Immature natural killer cell (primary cell): ENCODE measurements at places on chromosomes 16 and 17. TPM values are rescaled to one million over a fixed set of nuclear protein-coding genes. Genes with fewer than 3 reads are reported as not detected.

CHST4 gene
- not detected for polyA plus RNA-seq

SDR42E2 gene
- 0.47 TPM for polyA plus RNA-seq

TLCD2 gene
- not detected for polyA plus RNA-seq

RAB11FIP4 gene
- 22.1 TPM for polyA plus RNA-seq

CASKIN2 gene
- not detected for polyA plus RNA-seq

NACA2 gene
- not detected for polyA plus RNA-seq

CACNA1G gene
- not detected for polyA plus RNA-seq

SMCR8 gene
- polyA plus RNA-seq: 1.5 TPM

ST6GALNAC1 gene
- not detected for polyA plus RNA-seq

MYH1 gene
- not detected for polyA plus RNA-seq

HSPB9 gene
- 0.11 TPM for polyA plus RNA-seq

CALB2 gene
- polyA plus RNA-seq: not detected

ASPA gene
- polyA plus RNA-seq: not detected

SLFN12 gene
- 10.5 TPM for polyA plus RNA-seq

- H3K36me3 ChIP-seq: no peaks in the 10 kb centered on the region
- peaks cover 15% of the 10 kb centered on the region for H3K27me3 ChIP-seq
- no peak for DNase-seq
- H3K4me1 ChIP-seq: no peaks in the 10 kb centered on the region
- H3K4me3 ChIP-seq: no peak within 1 kb of the TSS
- no peak within 1 kb of the TSS for H3K27ac ChIP-seq
Measured at GRCh38 chr17:41734139-41734948, at the start of gene HAP1. HAP1 (minus strand) TSS chr17:41734643; CDS start chr17:41734634, 9 bp downstream.

GRCh38 chr16:83969771-83970429 is 1.9 kb downstream of the NECAB2 start:
- peak overlapping the region; percentile 30 for H3K4me3 ChIP-seq
- no peaks in the 10 kb centered on the region for H3K36me3 ChIP-seq
- H3K27ac ChIP-seq: no peak overlapping the region

- no peaks in the 10 kb centered on the region for H3K36me3 ChIP-seq
- peaks cover 2% of the 10 kb centered on the region for H3K27me3 ChIP-seq
- H3K4me1 ChIP-seq: no peaks in the 10 kb centered on the region
- H3K27ac ChIP-seq: no peak overlapping the region
Measured at GRCh38 chr16:48734220-48734619, 124.2 kb upstream of the N4BP1 start.

GRCh38 chr17:75013092-75013559 is 656 bp downstream of the MRPL58 start:
- H3K27ac ChIP-seq: peak overlapping the region; percentile 95
- no peaks in the 10 kb centered on the region for H3K27me3 ChIP-seq
- peaks cover 26% of the 10 kb centered on the region for H3K4me1 ChIP-seq
- DNase-seq: no peak
- peaks cover 4% of the 10 kb centered on the region for H3K36me3 ChIP-seq

DNA sequence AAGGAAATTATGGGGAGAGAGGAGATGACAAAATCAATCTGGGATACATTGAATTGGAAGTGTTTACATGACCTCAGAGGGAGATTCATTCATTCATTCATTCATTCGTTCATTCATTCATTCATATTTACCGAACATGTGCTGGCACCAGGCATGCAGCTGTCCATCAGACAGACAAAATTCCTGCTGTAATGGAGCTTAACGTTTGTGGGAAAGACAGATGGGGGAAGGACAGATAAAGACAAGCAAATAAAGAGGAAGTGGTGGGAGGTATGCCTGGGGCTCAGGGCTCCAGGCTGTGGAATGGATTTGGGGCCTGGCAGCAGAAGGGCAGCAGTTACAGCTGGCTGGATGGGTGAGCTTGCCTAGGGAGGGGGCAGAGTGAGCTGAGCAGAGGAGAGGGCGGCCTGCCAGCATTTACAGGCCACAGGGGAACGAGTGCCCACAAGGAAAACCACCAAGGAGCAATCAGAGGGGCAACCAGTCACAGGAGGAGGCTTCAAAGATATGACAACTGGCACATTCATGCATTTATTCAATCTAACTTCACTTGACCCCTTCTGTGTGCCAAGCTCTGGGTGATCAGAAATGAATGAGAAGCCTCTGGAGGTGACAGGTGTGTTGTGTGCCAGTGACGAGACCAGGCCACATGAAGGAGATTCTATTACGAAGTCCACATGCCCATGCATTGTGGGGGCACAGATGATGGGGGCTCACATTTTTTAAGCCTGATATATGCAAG is 48.5 kb downstream of the ARHGAP27 start:
- no peaks in the 10 kb centered on the region for H3K4me1 ChIP-seq
- H3K36me3 ChIP-seq: no peaks in the 10 kb centered on the region
- H3K4me3 ChIP-seq: no peak overlapping the region
- no peak overlapping the region for H3K27ac ChIP-seq
- no peak for DNase-seq

GRCh38 chr16:88844419-88845036 is 12.2 kb downstream of the GALNS start:
- H3K36me3 ChIP-seq: peaks cover 3% of the 10 kb centered on the region
- no peaks in the 10 kb centered on the region for H3K4me1 ChIP-seq
- peaks cover under 1% of the 10 kb centered on the region for H3K27me3 ChIP-seq
- no peak for DNase-seq

DNA sequence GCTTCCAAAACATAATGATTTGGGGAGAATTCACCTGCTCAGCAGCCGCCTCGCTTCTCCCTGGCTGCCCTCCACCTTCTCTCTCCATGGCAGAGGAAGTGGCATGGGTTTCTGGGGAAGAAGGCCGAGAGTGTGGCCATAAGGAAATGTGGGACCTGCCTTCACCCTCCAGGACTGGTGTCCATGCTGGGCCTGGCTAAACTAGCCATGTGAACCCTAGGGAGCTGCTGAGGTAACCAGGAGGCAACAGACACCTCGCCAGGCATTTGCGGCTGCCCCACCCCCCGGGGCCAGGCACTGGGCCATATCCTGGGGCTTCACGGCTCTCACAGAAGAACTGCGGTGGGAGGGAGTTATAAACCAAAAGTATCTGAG is 9.9 kb upstream of the CMTM4 start:
- H3K4me1 ChIP-seq: no peaks in the 10 kb centered on the region
- H3K4me3 ChIP-seq: no peak overlapping the region
- peaks cover 4% of the 10 kb centered on the region for H3K27me3 ChIP-seq
- no peaks in the 10 kb centered on the region for H3K36me3 ChIP-seq
- DNase-seq: no peak

GRCh38 chr17:68033636-68034451 is 1.7 kb upstream of the KPNA2 start:
- H3K27me3 ChIP-seq: peaks cover 12% of the 10 kb centered on the region
- H3K4me3 ChIP-seq: no peak overlapping the region
- H3K27ac ChIP-seq: no peak overlapping the region
- H3K4me1 ChIP-seq: peaks cover 16% of the 10 kb centered on the region
- H3K36me3 ChIP-seq: peaks cover 5% of the 10 kb centered on the region

GRCh38 chr16:78956859-78957258 is 643.7 kb downstream of the MAF start:
- DNase-seq: no peak
- H3K4me1 ChIP-seq: no peaks in the 10 kb centered on the region
- H3K36me3 ChIP-seq: no peaks in the 10 kb centered on the region
- H3K27ac ChIP-seq: no peak overlapping the region

- no peak overlapping the region for H3K4me3 ChIP-seq
- DNase-seq: no peak
- no peak overlapping the region for H3K27ac ChIP-seq
- no peaks in the 10 kb centered on the region for H3K36me3 ChIP-seq
- H3K4me1 ChIP-seq: no peaks in the 10 kb centered on the region
Measured at GRCh38 chr16:28062847-28063521, 530 bp downstream of the GSG1L start.

DNA sequence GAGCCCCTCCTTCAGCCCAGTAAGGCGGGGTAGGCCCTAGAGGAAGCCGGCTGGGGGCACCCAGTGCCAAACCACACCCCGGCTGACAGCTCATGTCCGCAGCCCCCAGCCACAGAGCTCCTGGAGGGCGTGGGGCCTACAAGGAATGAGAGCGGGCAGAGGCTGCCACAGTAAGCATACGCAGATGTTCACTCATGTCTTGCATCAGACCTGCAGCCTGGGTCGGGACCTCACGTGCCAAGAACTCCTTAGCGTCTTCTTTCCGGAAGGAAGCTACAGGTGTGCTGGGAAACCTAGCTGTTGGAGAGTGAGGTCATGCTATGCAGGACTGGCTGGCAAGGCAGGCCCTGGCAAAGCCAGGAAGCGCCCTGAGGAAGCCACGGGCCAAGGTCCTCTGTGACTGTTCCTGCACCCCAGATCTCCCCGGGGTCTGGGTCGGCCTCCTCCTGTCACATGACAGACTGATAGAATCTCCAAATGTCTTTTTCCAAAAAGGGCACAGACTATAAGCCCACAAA is 1.6 kb downstream of the ZNF598 start:
- H3K27me3 ChIP-seq: no peaks in the 10 kb centered on the region
- peaks cover 35% of the 10 kb centered on the region for H3K4me1 ChIP-seq
- H3K4me3 ChIP-seq: peak overlapping the region; percentile 80
- peak overlapping the region; percentile 91 for H3K27ac ChIP-seq
- H3K36me3 ChIP-seq: no peaks in the 10 kb centered on the region

DNA sequence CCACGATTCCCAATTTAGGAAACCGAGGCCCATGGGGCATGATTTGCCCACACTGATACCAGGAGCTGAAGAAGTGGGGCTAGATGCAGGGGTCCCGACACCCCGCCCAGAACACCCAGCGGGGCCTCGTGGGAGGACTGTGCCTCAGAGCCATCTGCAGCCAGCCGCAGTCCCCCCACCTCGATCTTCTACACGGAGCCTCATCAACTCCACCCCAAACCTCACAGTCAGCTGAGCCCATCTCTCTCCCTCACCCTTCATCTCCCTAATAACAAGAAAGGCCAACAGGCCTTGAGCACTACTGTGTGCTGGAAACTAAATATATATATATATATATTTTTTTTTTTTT is 4.2 kb downstream of the ITGAE start:
- peaks cover 55% of the 10 kb centered on the region for H3K4me1 ChIP-seq
- DNase-seq: no peak
- peaks cover 31% of the 10 kb centered on the region for H3K27me3 ChIP-seq

GRCh38 chr16:53912155-53912554 is 208.2 kb downstream of the FTO start:
- peak; percentile 80 for DNase-seq
- peak overlapping the region; percentile 74 for H3K4me3 ChIP-seq
- H3K4me1 ChIP-seq: no peaks in the 10 kb centered on the region
- H3K27ac ChIP-seq: no peak overlapping the region
- peaks cover 7% of the 10 kb centered on the region for H3K27me3 ChIP-seq

- H3K36me3 ChIP-seq: no peaks in the 10 kb centered on the region
- H3K4me1 ChIP-seq: no peaks in the 10 kb centered on the region
- no peak overlapping the region for H3K4me3 ChIP-seq
- H3K27me3 ChIP-seq: peaks cover 11% of the 10 kb centered on the region
- H3K27ac ChIP-seq: no peak overlapping the region
Measured at GRCh38 chr17:34442387-34443111, 79.5 kb upstream of the CCL1 start.

GRCh38 chr16:17963185-17963836 is 373.2 kb downstream of the NPIPA8 start:
- no peak overlapping the region for H3K27ac ChIP-seq
- no peak for DNase-seq
- no peak overlapping the region for H3K4me3 ChIP-seq
- H3K27me3 ChIP-seq: peaks cover 4% of the 10 kb centered on the region

- no peak overlapping the region for H3K4me3 ChIP-seq
- H3K4me1 ChIP-seq: no peaks in the 10 kb centered on the region
Measured at GRCh38 chr16:48081656-48082055, 74.1 kb downstream of the ABCC12 start.

DNA sequence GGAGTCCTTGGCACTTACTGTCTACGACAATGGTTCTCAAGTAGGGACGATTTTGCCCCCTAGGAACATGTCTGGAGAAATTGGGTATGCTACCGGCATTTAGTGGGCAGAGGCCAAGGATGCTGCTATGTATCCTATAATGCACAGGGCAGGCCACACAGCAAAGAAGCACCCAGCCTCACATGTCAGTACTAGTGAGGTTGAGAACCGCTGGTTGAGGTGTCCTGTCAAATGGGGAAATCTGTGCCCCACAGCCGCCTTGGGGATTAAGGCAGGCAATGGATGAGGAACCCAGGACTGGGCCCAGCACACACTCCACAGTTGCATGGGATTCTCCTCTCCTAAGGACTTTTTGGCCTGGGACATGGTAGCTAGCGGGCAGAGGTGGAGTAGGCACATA is 86.7 kb upstream of the TOB1 start:
- H3K27ac ChIP-seq: no peak overlapping the region
- peaks cover 10% of the 10 kb centered on the region for H3K4me1 ChIP-seq
- H3K4me3 ChIP-seq: no peak overlapping the region
- no peak for DNase-seq

DNA sequence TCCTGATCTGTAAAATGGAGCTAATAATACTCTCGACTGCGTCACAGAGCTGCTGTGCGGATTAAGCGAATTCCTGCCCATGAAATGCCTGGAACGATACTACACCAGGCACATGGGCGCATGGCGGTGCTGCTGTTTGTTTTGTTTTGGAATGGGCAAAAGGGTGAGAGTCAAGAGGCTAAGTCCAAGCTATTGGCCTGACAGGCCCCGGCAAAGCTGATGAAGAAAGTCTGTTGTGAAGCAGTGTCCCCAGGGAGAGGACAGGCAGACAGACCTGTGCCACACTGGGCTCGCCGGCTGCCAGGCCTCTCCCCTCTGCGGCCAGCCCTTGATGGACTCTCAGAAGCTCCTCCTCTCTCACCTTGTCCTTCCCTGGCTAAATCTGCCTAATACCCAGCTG is 31.3 kb upstream of the RASD1 start:
- no peaks in the 10 kb centered on the region for H3K4me1 ChIP-seq
- DNase-seq: no peak
- H3K27ac ChIP-seq: no peak overlapping the region
- H3K27me3 ChIP-seq: no peaks in the 10 kb centered on the region
- no peak overlapping the region for H3K4me3 ChIP-seq
- no peaks in the 10 kb centered on the region for H3K36me3 ChIP-seq

DNA sequence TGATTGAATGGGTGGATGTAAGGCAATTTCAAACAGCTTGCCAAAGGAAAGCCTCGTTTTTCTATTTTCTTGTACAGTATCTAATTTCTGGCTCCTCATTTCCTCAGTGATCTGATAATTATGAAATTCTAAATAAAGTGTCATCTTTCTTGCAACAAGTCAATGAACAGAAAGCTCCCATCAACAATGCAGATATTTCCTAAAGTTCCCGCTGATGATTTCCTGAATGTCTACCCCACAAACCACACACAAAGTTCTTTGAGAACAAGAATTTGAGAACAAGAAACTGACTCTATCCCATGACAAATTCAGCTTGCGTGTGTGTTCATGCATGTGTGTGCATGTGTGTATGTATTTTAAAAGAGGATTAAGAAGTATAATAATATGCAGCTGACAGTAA is 35.2 kb downstream of the SKAP1 start:
- peak overlapping the region; percentile 79 for H3K27ac ChIP-seq
- no peak for DNase-seq
- H3K4me3 ChIP-seq: no peak overlapping the region
- peaks cover 45% of the 10 kb centered on the region for H3K4me1 ChIP-seq

DNA sequence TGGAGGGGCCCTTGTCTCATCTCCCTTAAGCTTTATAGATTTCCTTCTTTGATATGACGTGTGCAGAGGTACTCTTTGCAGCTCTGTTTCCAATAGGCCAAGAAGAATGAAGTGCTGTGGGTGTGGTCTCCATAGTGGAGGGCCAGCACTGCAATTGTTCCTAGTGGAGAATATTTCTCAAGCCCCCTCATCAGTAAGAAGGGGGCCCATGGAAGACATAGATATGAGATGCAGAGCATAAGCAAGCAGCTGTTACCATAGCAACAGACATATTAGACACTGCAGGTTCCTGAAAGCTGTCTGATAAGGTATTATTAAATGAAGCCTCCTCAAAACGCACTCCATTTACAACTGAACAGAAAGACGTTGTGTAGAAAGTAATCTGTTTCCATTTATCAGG is 240.7 kb downstream of the ZFHX3 start:
- H3K4me3 ChIP-seq: no peak overlapping the region
- no peak overlapping the region for H3K27ac ChIP-seq
- no peaks in the 10 kb centered on the region for H3K4me1 ChIP-seq
- peaks cover 2% of the 10 kb centered on the region for H3K27me3 ChIP-seq
